SJSA1 (cell line): ENCODE measurements at places on chromosomes 4 and X. TPM values are rescaled to one million over a fixed set of nuclear protein-coding genes. Genes with fewer than 3 reads are reported as not detected.

The LIN54 gene
- 22.4 and 42.4 TPM in 2 replicates for total RNA-seq

The FIP1L1 gene
- 56.3 and 72.4 TPM in 2 replicates for total RNA-seq

The GABRE gene
- 9.8 and 17.1 TPM in 2 replicates for total RNA-seq

The AWAT2 gene
- not detected in 2 replicates for total RNA-seq

The SRPX gene
- 8.5 and 13.4 TPM in 2 replicates for total RNA-seq
